ENCODE measurements at places on chromosomes 5 and 9.

GRCh38 chr9:78167356-78167755 lies 68.5 kb upstream of the CEP78 start:
- DNase-seq: no peak

DNA sequence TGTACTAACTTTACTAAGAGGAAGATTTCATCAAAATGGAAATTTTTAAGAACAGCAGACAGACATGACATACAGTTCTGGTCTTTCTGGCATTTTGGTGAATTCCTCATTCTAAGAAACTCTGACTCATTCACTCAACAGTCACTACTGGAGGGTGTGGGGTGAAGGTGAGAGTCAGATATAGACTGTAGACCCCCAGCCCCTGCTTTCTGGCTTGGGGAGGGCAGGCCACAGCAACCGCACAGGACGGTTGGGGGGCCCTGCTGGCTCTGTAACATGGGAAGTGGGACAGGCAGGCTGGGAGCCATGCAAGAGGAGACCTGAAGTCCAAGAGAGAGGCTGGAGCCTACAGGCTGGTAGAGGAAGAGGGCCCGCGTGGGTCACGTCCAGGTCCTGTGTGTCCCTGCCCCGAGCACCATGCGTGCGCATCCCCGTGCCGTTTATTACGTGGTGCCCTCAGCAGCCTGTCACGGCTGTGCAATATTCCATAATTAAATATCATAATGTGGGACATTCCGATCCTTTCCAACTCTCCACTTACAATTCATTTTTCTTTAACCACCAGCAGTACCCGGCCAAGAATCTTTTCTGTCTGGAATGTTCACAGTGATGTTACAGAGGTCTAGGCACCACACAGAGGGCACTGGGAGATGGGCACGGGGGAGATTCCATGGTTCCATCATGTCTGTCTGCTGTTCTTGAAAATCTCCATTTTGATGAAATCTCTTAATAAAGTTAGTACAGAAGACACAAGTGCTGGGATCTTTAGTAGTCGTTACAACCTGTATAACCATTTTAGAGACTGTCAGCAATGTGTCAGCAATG lies 75.5 kb downstream of the SEMA4D start:
- no peak for DNase-seq

DNA sequence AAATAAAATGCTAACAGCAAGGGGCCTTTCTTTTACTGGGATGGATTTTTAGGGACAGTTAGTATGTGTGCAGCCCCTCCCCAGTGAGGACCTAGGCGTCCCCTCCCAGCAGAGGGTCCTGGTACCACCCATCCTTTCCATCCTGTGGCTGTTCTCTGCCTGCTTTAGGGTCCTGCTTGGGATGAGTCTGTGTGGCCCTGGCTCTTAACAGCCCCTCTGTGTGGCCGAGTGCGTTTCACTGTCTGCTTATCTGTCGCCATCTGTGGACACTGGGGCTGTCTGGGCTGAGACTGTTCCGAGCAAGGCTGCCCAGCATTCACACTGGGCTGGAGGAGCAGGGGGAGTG lies 17.0 kb downstream of the WNK2 start:
- no peak for DNase-seq

DNA sequence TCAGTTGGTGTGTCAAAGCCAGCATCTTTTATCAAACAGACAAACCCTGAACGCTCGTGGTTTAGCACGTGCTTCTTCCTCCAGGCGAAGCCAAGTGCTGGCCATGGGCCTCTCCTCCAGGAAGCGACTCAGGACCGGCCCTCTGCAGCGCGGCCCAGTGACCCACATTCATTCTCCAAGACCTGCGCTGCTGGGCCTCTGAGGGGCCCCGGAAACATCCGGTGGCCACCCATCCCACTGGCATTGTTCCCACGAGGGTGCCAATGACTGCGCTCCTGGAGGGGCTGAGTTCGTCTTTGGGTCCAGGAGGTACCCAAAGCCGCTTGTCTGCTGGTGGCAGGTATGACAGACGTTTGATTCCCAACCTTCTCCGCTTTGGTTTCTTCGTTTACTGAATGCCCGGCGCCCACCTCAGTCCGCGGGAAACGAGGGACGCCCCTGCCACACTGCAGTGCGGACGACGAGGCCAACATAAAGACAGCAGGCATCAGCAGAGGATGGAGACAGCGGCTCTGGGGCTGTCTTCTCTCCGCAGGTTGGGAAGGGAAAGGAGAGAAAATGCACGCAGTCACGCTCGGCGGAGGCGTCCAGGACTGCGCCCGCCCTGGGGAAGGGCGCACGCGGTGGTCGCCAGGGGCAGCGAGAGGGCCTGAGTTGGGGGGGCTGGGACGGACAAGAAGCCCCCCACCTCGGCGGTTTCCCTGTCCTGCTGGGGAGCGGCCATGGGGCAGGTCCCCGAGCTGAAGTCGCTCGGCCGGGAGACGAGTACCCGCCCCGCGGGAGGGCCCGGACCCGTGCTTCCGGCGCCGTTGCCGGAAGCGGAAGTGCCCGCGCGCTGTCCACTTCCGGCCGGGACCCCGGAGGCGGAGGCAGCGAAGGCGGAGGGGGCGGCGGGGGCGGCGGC lies at the start of gene EXOC3:
EXOC3 (plus strand) TSS at position 842 of the 904 bp plus-strand sequence. CDS start 3,030 bp downstream, outside the sequence.
- peak; percentile 68 for DNase-seq

- DNase-seq: peak; percentile 7
Observed at GRCh38 chr9:99368341-99369326, 146.6 kb downstream of the SEC61B start.

GRCh38 chr9:4124266-4124665 lies 175.6 kb downstream of the GLIS3 start:
- no peak for DNase-seq

DNA sequence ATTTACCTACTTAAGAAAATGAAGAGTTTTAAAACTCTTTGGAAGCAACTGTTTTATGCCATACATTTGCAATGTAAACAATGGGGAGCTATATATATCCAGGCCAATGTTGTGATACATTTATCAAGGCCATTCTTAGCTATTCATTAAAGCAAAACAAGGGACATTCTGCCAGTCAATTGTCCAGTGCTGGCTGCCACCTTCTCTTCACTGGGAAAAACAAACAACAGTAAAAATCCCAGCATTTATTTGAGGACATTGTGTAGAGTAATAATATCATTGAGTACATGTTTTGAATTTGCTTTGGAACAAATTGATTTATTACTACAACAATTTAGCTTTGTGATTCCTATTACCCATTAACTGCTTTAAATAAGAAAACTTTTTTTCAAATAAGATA lies 1107.4 kb downstream of the DTWD2 start:
- no peak for DNase-seq

DNA sequence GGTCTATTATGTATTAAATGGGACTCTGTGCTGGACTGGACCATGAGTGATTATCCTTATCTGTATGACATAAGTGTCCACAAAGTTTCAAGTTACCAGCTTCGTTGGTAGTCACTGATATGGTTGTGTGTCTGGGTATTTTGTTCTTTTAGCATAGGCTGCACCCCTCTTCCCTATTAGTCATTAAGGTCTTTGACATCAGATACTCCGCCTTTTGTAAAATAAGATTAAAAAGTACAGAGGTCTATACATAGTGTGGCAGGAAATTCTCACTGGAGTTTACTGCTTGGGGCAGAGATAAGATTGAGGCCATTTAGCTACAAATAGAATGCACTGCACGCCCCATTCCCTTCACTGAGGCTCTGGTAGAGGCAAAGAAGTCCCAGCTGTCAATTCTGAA lies 99.4 kb downstream of the TMEM215 start:
- no peak for DNase-seq

DNA sequence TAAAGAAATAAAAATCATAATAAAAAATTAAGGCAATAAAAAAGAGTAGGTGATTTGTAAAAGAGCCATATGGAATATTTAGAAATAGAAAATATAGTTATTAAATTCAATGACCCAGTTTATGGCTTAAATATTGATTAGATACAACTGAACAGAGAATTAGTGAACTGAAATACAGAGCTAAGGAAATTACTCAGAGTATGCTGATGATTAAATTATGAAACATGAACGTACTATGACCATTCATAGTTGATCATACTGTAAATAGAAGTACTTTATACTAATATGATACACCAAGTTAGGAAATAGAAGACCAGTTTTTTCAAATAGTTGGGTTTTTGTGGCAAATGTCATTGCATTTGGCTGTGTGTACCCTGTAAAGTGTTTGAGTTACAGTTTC lies 194.5 kb downstream of the CWC27 start:
- DNase-seq: no peak

- no peak for DNase-seq
Observed at GRCh38 chr5:32589416-32589815, 4.1 kb downstream of the SUB1 start.

GRCh38 chr5:143878430-143878829 lies 66.5 kb downstream of the HMHB1 start:
- DNase-seq: no peak

DNA sequence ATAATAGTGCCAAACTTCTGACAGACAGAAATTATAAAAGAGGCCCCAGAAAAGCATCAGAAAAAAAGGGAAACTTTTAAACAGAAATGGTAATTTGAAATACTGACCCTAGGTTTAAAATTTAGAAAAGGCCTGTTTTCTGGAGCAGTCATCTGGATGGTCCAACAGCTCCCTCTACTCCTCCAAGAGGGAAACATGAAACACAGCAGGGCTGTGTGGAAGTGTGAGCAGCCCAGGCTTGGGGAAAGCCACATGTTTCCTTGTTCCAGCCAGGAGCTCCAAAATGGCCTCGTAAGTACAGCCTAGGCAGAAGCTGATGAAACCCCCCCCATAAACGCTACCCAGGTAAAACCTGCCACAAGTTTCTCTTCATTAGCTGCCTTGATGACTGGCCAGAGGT lies 499.3 kb upstream of the ADAMTS16 start:
- no peak for DNase-seq

- no peak for DNase-seq
Observed at GRCh38 chr9:108423433-108423832, 432.4 kb downstream of the ACTL7B start.

- no peak for DNase-seq
Observed at GRCh38 chr5:84825606-84826005, 440.9 kb upstream of the EDIL3 start.

- no peak for DNase-seq
Observed at GRCh38 chr5:100668511-100668910, 133.3 kb downstream of the FAM174A start.

GRCh38 chr9:5626727-5627634 lies 1.9 kb upstream of the RIC1 start:
- peak; percentile 73 for DNase-seq

DNA sequence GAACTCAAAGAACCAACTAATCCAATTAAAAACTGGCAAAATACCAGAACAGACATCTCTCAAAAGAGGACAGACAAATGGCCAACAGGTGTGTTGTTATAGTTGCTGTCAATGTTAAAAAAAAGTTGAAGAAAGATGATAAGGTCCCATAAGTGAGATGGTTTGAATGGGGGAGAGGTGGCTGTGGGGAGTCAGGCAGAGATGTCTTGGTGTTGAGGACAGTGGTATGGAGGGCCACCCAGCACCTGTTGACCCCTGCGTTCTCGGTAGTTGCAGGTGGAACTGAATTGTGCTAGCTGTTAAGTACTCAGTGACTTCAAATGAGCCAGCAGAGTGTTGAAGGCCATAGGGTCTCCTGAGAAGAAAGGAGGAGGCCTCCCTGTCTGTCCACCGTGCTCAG lies 55.9 kb upstream of the PITX1 start:
- no peak for DNase-seq

GRCh38 chr5:30001826-30002225 lies 1191.7 kb upstream of the CDH6 start:
- no peak for DNase-seq

GRCh38 chr9:22031655-22032411 lies 22.7 kb upstream of the CDKN2B start:
- DNase-seq: no peak

DNA sequence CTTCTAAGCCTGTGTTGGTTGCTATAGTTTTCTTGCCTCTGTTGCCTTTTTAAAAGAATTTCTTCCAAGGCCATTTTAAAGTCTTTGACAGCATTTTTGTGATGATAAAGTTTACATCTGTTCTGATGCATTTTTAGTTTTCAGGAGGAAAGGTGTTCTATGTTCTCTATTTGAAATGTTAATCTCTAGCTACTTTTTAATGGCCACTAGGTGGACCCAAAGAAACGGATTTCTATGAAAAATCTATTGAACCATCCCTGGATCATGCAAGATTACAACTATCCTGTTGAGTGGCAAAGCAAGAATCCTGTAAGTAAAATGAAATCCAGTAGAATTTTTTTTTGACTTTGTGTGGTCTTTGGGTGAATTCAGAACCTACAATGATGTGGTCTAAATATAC lies 60.2 kb downstream of the MELK start:
- DNase-seq: no peak

- DNase-seq: no peak
Observed at GRCh38 chr9:36249189-36249588, 9.1 kb downstream of the GNE start.
